ENCODE measurements at places on chromosomes 4 and X.

DNA sequence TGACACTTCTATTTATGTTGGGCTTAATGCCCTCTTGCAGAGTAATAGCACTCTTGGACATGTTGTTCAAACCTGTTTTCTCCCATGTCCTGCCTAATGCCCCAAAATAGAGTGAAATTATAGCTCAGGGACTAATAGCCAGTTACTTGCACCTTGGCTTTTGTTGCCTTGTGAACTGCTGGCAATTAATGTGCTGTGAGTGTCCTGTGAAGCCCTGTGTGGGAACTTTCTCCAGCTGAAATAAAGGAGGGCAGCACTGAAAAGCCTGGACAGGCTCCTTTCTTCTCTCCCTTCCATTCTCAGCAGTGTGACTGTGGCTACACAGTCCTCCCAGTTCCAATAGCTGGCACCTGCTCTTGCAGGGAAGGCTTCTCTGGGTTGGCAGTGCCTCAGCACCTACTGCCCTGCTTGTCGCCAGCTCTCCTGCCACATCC lies 72.4 kb downstream of the DCLK2 start:
- no peak for DNase-seq

- DNase-seq: peak; percentile 10
Observed at GRCh38 chr4:105709081-105709450, 482 bp downstream of the GSTCD start.

DNA sequence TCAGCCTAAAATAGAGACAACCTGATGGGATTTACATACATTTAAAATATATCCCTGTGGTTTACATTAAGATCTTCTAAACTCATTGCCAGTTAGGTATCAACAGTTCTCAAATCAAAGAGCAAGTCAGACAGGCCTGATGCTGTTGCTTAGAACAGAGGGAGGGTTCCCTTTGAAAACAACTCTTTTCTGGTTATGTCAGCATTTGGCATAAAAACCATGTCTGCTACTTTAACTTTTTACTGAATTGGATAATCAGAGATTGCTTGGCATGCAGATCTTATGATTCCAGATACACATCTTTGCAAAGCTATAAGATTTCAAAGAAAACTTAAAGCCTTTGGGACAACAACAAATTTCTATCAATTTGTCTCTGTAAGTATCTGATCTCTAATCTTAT lies 140.8 kb downstream of the CPE start:
- DNase-seq: no peak

- no peak for DNase-seq
Observed at GRCh38 chrX:88244066-88244465, 503.0 kb upstream of the CPXCR1 start.

DNA sequence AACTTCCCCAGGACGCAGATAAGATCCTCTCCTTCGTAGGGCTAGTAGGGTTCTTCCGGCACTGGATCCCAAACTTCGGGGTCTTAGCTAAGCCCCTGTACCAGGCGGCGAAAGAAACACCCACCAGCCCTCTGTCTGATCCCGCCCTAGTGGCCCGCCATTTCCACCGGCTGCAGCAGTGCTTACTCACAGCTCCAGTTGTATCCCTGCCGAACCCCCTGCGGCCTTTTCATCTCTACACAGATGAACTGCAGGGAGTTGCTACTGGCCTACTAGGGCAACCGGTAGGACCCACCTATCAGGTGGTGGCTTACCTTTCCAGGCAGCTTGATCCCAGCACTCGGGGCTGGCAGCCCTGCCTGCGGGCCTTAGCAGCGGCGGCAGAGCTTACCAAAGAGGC lies 961.2 kb downstream of the RPA4 start:
- no peak for DNase-seq

- DNase-seq: no peak
Observed at GRCh38 chr4:19961091-19961490, 290.6 kb upstream of the SLIT2 start.

GRCh38 chr4:97828646-97829045 lies 314.6 kb downstream of the STPG2 start:
- no peak for DNase-seq

DNA sequence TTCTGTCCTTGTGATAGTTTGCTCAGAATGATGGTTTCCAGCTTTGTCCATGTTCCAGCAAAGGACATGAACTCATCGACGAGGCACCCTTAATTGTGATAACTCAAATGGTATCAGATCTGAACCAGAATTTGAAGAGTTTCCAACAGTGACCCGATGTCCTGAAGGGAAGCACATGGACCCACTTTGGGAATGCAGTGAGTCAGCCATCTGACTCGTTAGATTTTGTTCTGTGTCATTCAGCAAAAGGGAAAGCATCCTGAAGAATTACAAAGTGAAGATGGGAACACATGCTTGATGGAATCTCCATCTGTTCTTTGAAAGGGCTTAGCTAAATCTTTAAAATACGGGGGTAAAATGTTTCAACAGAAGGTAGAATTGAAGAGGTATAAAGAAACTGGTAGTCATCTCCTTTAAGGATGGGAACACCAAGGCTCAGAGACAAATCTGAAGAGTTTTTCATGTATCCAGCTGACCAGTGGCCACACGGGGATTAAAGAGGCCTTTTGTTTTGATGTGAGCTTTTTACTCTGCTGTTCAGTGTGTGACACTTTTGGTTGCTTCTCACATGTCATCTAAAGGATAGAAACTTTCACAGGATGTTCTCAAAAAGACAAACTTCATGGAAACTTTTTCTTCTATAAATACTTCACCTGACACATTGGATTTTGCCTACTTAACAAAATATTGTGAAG lies 393.8 kb downstream of the INPP4B start:
- no peak for DNase-seq

DNA sequence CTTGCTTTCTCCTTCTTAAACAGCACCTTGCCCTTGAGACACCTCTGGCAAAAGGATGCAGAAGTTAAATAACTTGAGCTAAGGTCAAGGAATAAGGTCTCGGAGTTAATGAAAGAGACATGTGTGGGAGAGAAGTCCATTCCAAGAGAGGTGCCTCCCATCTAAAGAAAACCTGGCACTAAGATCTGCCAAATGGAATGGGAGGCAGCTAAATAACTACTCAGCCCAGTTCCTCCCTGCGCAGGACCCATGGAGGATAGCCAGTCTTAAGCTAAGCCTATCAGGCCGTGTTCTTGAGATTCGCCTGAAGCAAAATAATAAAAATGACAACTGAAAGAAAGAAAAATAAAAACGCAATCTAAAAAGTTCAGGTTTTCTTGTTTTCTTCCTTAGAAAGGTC lies 20.7 kb upstream of the ELF4 start:
- DNase-seq: no peak

- DNase-seq: no peak
Observed at GRCh38 chr4:80239480-80240150, 26.8 kb upstream of the FGF5 start.

DNA sequence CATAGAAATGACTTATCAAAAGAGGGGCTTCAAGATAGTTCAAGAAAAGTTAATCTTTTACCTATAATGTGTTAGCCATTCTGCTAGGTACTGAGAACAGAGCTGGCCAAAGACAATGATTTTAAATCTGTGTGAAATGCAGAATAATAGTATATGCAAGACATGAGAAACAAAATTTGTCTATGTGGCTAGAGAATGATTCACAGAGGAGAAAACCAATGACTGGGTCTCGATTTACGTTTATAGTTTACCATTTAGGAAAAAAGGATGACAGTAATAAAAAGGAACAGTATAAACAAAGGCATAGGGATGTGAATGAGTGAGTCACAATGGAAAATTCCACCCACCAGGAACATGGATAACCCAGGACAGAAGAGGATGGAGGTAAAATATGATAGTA lies 31.9 kb downstream of the NPFFR2 start:
- no peak for DNase-seq

DNA sequence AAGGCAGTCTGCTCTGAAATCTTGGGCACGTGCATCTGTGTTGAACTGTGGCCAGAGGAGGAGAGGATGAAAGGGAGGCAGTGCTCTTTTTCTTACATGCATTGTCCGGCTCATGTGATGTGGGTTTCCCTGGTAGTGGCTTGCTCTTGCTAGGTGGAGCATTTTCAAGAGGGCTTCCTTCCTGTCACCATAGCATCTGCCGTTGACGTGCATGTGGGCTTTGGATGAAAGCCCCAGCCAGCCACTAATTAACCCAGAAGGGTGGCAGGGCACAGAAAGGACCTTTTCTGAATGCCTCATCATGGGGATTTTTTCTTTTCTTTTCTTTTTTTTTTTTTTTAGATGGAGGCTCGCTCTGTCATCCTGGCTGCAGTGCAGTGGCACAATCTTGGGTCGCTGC lies 121.3 kb downstream of the GPR143 start:
- DNase-seq: peak; percentile 37

DNA sequence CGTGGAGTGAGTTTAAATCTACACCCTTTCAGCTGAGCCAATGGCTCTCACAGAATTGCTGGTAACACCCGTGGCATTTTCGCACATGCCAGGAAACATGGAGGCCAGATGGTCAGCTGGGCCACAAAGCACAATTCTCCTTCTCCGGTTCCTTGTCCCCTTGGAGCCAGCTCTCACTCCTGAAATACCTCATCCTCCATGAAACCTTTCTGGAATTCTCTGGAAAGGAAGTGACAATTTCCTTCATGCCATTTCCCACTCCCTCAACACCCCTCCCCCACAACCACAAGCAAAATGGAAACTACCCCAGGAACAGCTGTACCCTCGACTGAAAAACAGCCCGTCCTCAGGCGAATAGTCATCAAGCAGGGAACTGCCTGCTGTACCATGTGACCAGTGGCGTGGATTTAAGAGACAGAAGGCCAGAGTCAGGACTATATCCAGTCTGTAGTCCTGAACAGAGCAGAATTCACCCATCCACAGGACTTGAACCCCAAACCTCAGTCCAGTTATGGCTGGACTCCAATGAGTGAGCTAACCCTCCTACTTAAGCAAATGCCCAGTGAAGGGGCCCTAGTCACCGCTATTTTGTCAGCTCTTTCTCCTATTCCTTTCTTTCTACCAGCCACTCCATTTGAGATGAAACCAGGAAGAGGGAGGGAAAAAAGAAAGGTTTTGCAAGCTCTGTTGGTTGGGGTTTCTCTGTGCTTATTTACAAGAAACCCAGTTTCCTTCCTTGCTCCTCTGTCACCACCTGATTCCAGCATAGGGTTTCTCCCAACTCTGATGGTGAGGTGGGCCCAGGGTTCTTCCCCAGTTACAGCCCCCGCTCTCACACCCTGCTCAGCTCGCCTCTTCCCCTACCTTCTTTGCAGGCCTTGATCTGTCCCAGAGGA lies 24.5 kb downstream of the ELF4 start:
- DNase-seq: peak; percentile 57

DNA sequence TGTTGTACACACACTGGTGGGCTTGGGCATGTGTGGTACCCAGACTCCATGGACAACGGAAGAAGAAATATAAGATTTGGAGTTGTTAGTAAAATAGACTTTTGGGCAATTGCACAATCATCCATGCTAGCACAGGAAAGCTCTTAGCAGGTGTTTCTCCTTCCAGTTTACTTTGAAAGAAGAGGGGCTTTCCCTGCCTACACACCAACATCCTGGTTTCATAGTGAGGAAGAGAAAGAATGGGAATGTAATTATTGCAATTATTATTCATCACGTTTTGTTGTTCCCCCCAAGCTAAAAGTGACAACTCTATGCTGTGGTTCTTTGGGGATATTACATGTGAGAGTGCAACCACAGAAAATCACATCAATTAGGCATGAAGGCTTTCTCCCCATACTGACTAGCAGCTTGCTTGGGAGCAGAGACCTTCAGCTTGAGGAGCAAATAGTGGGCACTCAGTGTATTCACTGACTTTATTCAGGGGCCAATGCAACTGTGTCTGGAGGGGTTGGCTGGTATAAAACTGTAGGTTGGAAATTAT lies 57.2 kb upstream of the PUDP start:
- DNase-seq: no peak

DNA sequence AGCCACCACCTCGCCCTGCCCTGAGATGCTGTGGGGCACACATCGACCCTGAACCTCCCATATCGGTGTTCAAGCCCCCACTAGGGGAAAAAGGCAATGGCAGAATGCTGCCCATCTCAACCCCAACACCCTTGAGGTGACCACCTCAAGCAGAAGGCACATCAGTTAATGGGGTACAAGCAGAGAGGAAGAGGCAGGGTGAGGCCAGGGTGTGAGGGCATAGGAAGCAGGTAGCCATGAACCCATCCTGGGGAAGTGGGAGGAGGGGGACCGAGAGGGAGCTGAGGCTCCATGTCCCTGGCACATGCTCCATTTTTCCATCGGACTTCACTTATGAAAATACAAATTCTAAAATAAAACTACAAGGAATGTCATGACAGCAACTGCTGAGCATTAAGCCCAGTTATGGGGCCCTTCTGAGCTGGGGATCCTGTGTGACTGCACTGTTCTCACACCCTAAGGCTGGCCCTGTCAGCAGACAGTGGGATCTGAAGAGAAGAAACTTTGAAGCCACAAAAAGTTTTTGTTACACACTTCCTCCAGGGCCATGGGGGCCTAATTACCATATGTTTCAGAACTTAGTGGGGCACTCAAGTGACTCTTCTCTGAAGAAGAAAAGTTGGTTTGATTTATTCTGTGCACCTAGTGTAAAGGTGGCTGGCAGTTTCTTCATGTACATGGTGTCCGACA lies 68.2 kb upstream of the FAM241A start:
- DNase-seq: no peak

DNA sequence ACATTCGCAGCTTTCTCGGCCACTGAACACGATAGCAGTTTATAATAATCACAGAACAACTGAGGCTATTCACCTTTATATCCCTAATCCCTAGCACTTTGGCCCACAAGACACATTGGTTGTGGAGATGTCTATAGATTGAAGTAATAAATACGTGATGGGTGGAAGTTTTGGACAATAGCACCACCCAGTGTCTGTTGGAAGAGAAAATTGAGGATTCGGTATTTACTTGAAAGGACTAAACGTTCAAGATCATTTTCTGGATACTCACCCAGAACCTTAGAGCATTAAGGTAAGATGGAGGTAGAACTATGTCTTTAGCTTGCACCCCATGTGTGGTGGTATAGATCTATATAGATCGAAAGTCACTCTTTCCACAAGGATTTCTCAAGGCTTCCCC lies 787 bp upstream of the TMSB15A start:
- DNase-seq: peak; percentile 6

DNA sequence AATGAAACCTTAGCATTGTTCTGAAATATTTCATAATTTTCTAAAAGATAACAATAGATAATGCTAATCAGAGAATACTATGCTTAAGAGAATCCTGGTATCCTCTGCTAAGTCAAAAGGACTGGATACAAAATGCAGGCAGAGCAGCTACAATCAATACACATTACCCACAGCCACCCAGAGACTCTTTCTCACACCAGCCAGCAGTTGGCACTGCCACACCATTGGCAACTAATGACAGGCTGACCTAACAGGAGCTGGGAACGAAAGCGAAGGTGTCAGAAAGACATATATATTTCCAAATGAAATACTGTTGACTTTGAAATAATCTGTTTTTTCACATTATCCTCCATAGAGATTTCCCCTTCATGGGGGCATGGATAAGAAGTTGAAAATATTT lies 122.6 kb upstream of the PLAC1 start:
- DNase-seq: no peak

- peak; percentile 77 for DNase-seq
Observed at GRCh38 chrX:9995855-9996339, 28.7 kb downstream of the CLDN34 start.

- peak; percentile 87 for DNase-seq
Observed at GRCh38 chr4:26372525-26373172, 51.8 kb downstream of the RBPJ start.

GRCh38 chr4:17283251-17283650 lies 228.6 kb downstream of the QDPR start:
- DNase-seq: no peak
